Amniotic epithelial cell (primary cell): ENCODE measurements at places on chromosomes 13 and 19.

- DNase-seq, result no peak
Observed at GRCh38 chr19:7738023-7738422, 6.1 kb upstream of the CLEC4G start.

DNA sequence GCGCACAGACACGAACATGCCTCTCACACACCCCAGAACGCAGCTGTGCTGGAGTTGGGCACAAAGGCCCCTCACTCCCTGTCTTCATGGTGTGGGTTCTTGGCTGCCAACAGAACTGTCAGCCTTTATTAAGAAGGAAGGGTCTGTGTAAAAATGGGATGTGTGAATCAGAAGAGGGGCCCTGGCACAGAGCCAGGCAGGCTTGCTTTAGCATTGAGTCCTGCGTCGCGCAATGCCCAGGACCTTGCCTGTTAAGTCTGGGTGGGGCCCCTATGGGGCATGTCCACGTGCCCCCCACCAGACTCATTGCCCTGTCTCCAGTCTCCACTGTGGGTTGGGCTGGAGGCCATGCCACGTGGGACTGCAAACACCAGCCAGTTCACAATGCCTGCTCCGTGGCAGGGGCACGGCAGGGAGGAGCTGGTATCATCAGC, 84.8 kb downstream of the SLC7A1 start:
- DNase-seq, result no peak

GRCh38 chr13:48838193-48838973, 137.3 kb upstream of the FNDC3A start:
- DNase-seq, result peak; percentile 77

DNA sequence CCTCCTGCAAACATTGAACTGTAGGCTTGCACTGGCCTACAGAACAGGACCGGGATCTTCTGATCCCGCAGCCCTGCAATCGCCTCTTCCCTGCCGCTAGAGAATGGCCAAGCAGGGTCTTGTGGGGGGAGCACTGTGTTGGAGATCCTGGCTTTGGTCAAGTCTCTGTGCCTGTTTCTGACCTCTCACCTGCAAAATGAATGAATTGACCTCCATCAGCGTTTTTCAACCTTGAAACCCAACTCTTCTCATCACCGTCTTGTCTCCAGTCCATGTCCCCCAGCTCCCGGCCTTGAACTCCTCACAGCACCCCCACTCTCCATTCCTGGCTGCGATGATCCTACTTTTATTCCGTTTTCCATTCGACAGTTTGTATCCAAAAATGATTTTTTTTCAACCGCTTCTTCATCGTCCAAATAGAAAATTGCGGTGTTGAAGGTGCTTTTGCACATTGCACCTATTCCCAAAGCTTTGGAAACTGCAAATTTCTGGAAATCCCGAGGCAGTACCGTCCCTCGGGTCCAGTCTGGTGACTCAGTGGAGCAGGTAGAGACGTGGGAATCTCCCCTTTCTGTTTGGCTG, 2.0 kb downstream of the MYO9B start:
- DNase-seq, result no peak

GRCh38 chr19:590750-591098, 1.0 kb downstream of the HCN2 start:
- no peak for DNase-seq

DNA sequence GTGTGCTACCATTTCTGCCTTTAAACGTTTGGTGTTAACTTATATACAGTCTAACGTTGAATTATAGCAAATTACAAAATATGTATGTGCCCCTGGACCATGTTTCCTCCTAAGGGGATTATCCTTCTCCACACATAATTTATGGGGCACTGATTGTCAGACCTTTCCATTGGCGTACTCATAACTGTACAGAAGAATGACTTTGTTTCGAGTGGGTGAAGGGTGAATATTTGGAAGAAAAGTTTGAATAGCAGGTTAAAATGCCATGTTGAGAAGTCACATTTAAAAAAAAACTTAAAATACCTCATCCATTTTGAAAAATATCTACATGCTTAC, 58.8 kb downstream of the SLC10A2 start:
- DNase-seq, result no peak

- DNase-seq, result no peak
Observed at GRCh38 chr13:96781141-96781540, 213.1 kb downstream of the OXGR1 start.

GRCh38 chr13:40165316-40165932, 501.0 kb downstream of the FOXO1 start:
- peak; percentile 72 for DNase-seq

DNA sequence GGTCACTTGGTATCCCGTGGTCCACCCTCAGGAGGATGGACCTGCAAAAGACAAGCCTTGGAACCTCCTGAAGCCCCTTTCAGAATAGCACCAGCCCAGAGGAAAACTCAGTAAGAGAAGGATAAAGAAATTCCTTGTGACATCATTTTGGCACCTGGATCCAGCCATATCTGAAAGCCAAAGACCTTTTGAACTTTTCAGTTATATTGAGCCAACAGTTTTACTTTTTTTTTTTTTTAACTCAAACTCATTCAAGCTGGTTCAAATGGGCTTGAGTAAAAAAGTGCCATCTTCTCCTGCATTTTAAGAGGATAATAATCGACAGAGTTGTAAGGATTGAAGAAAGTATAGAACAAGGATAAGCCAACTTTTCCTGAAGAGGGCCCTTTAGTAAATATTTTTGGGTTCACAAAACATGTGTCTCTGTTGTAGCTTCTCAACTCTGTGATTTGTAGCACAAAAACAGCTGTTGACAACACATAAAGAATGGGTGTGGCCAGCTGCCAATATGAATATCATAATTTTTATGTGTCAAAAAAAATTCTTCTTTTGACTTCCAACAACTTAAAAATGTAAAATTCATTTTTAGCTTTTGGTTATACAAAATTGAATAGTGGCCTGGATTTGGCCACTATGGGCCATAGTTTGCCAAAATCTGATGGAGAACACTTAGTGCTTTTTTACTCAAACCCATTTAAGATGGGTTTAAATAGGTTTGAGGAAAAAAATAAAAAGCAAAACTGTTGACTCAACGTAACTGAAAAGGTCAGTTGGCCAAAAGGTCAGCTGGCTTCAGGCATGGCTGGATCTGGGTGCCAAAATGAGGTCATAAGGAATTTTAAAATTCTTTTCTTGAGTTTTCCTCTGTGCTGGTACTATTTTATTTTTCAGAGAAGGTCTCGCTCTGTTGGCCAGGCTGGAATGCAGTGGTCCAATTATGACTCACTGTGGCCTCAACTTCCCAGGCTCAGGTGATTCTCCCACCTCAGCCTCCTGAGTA, 50.7 kb downstream of the ACSBG2 start:
- DNase-seq, result no peak

- no peak for DNase-seq
Observed at GRCh38 chr19:41845051-41845590, 279 bp downstream of the DMRTC2 start.

- peak; percentile 22 for DNase-seq
Observed at GRCh38 chr19:29845574-29846176, 33.9 kb downstream of the CCNE1 start.

GRCh38 chr13:113851826-113852535, 11.9 kb downstream of the GAS6 start:
- no peak for DNase-seq

DNA sequence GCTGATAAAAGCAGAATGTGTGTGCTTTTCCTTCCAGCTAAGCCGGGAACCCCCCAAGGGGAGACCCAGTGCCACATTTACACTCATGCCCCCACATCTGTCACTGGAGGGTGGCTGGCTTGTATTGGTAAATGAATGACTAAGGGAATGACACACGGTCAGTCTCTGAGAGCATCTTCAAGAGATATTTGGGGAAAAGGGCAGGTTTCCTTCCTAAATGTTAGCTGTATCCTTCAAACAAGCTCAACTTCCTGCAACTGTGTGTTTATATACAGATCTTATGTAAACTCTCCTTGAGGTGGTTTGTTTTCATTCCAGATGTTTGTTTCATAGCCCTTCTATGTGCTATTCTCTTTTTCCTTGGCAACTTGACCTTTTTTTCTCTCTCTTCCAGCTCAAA, 192.6 kb downstream of the COL4A1 start:
- DNase-seq, result peak; percentile 32

DNA sequence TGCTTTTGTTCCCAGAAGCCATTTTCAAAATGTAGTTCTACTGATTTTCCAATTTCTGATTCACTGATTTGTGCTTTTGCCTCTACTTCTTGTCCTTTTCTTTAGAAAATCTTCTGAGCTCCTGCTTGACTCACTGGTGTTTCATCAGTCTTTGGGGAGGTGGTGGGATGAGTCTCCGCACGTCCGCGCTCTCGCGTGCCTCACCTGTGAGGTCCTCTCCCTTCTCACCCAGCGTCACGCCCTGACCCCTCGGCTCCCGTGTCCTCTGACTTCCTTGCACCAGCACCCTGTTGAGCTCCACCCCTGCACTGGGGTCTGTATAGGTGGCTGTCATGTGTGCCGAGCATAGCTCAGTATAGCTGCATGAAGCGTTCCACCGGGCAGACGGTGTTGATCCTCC, 52.7 kb upstream of the MCF2L start:
- DNase-seq, result no peak

- DNase-seq, result peak; percentile 71
Observed at GRCh38 chr19:39410017-39410830, 2.2 kb upstream of the PLEKHG2 start.

GRCh38 chr13:101390461-101390860, 25.8 kb downstream of the NALCN start:
- peak; percentile 78 for DNase-seq

GRCh38 chr19:51607920-51608562, 22.2 kb downstream of the SIGLEC5 start:
- DNase-seq, result peak; percentile 55

- no peak for DNase-seq
Observed at GRCh38 chr13:113989585-113990300, 15.9 kb upstream of the C13orf46 start.

- no peak for DNase-seq
Observed at GRCh38 chr19:16297575-16298178, 26.9 kb upstream of the KLF2 start.

- no peak for DNase-seq
Observed at GRCh38 chr13:98652721-98653462, 76.0 kb upstream of the STK24 start.
